ENCODE measurements at places on chromosomes 3 and 15.

DNA sequence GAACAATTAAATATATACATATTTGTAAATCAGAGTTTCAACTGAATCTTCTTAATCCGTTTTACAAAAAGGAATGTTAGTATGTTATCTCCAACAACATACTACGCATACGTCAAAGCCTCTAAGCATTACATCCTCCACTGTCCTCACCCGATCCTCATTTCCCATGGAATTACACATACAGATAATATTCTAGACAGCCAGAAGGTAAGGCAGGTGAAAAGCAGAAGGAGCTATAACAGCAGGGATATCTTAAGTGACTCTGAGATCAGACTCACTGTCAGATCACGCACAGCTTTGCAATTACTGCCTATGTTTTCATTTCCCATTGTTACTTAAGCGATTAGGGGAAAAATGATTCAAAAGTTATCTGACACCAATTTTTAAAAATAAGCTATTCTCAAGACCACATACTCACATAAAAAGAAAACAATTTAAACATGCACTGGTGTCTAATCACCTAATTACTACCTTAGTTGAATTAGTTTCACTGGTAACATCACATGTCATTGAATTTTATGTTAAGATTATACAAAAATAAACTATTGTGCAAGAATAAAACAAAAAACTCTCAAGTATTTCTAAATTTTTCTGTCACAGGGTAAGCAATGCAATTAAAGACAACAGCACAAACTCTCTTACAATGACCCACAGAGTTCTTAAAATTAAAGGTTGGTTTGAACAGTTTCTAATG is 92.8 kb downstream of the TBL1XR1 start:
- DNase-seq, result no peak

DNA sequence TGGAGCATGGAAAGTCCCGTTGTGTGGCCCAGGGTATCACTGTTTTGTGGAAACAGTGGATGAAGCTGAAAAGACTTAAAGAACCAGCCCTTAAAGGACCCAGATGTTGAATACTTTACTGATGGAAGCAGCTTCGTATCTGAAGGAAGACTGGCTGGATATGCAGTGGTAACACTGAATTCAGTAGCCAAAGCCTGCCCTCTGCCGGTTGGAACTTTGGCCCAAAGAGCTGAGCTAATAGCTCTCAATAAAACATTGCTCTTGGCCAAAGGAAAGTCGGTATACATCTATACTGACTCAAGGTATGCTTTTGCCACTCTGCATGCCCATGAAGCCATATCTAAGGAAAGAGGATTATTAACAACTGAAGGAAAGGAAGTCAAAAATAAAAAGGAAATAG is 885.4 kb downstream of the PDCD6IP start:
- no peak for DNase-seq

GRCh38 chr3:152621006-152621868 is 213.7 kb upstream of the P2RY1 start:
- no peak for DNase-seq

DNA sequence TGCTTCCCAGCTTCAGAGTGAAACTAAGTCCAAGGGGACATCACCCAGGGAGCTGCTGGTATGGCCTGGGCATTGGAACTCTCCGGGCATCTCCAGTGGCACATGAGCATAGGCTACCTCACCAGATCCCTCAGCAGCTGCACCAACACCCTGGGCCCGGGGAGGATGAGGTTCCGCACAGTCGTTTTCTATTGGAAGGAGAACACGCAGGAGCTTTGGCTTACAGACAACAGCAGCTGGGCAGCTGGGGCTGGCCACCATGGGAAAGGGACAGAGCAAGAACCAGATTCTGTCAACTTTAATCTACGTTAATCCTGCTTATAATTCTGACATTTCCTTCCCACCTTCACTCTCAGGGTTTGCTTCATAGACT is 65.5 kb downstream of the MYO1E start:
- no peak for DNase-seq

- no peak for DNase-seq
These were observed 357.0 kb upstream of the ICE2 start for GRCh38 chr15:60835974-60836373.

DNA sequence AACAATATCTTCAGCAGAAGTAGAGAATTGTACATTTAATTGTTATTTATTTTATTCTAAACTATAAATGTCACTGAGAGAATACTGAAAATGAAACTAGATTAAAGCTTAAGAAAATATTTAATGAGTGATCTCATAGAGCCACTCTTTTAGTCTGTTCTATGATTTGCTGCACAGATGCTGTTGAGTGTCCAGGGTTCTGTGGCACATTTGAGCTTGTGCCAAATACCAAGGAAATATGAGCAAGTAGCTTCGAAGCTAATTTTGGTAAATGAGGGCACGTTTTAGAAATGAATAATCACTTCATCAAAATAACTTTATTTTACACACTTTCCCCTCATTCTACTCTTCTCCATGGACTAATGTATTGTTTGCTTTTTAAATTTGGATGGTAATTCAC is 53.6 kb upstream of the THRB start:
- no peak for DNase-seq

GRCh38 chr15:100521907-100522306 is 6.8 kb downstream of the CERS3 start:
- DNase-seq, result no peak

- no peak for DNase-seq
These were observed 61.1 kb downstream of the KCNAB1 start for GRCh38 chr3:156181509-156181908.

GRCh38 chr3:46628901-46629369 is 16.6 kb downstream of the FAM240A start:
- no peak for DNase-seq

- no peak for DNase-seq
These were observed 196.0 kb upstream of the TPRG1 start for GRCh38 chr3:188975600-188976314.

All from stimulated activated CD8-positive, alpha-beta memory T cell treated with anti-CD3 and anti-CD28 coated beads, Interleukin-4, amount 100 ng/mL, for 4 hours (primary cell).